ENCODE measurements at places on chromosomes 2 and 18. TPM values are rescaled to one million over a fixed set of nuclear protein-coding genes. Genes with fewer than 3 reads are reported as not detected.

DNA sequence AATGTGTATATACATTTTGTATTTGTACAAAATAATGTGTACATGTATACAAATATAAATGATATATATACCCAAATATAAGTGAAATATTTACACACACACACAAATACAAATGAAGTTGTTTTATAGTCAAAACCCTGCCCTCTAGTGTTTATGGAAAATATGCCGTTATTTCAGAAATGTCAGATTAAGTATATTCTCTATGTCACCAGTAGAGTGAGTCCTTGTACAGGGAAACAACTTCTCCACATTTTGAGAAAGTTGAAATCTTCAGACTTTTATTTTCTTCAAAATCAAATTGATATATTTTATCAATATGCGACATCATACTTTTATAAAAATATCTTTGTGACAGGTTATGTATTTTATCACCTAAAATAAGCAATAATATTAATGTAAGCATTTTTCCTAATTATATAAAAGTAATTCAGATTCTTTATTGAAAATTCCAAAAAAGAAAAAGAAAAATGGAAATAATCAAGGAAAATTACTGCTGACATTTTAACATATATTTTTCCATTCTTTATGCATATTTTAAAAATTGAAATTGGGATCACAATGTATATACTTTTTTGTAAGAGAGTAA lies 22.4 kb downstream of the ARL6IP6 start:
- H3K27ac ChIP-seq = no peak overlapping the region
- no peaks in the 10 kb centered on the region for H3K27me3 ChIP-seq
- H3K4me3 ChIP-seq = no peak overlapping the region
- no peaks in the 10 kb centered on the region for H3K4me1 ChIP-seq

- H3K36me3 ChIP-seq = no peaks in the 10 kb centered on the region
- no peaks in the 10 kb centered on the region for H3K27me3 ChIP-seq
- no peak overlapping the region for H3K4me3 ChIP-seq
- no peak overlapping the region for H3K27ac ChIP-seq
- no peak for DNase-seq
These were observed 244.3 kb downstream of the RNF144A start for GRCh38 chr2:7161501-7161900.

DNA sequence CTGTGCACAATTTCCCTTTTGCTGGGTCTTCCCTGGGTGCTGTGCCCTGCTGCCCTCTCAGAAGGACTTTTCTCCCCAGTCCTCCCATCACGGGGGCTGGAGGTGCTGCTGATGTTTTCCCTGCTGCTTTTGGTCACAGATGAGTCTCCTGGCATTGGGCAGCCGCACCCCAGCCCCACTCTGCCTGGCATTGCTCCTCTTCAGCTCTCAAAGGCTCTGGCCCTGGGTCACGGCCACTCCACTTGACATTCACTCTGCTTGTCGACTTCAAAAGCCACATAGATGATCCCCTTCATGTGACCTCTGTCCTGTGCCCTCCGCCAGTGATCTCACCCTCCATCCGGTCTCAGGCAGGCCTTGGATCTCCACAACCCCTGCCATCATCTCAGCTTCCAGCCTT lies 43.6 kb upstream of the IL1RL1 start:
- H3K27me3 ChIP-seq = no peaks in the 10 kb centered on the region
- no peak overlapping the region for H3K27ac ChIP-seq
- no peaks in the 10 kb centered on the region for H3K36me3 ChIP-seq
- no peak for DNase-seq
- H3K4me3 ChIP-seq = no peak overlapping the region

DNA sequence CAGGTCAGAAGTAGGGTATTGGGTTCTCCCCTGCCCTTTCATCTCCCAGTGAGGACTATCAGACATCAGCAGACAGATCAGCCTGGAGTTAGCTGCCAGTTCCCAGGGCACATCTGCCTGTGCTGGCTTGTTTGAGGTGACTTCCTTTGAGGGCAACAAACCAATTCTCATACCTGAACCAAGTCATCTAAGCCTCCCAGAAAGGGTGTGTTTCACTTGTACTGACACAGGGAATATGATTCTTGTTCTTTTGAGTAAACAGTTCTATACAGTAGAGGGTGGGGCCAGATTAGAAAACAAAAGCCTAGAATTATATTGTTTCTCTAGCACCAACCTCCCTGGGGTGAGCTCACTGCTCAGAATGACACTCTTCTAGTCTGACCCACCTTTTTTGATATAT lies 591.9 kb downstream of the SLC4A3 start:
- H3K27ac ChIP-seq = no peak overlapping the region
- no peak overlapping the region for H3K4me3 ChIP-seq
- H3K4me1 ChIP-seq = no peaks in the 10 kb centered on the region
- H3K36me3 ChIP-seq = no peaks in the 10 kb centered on the region

DNA sequence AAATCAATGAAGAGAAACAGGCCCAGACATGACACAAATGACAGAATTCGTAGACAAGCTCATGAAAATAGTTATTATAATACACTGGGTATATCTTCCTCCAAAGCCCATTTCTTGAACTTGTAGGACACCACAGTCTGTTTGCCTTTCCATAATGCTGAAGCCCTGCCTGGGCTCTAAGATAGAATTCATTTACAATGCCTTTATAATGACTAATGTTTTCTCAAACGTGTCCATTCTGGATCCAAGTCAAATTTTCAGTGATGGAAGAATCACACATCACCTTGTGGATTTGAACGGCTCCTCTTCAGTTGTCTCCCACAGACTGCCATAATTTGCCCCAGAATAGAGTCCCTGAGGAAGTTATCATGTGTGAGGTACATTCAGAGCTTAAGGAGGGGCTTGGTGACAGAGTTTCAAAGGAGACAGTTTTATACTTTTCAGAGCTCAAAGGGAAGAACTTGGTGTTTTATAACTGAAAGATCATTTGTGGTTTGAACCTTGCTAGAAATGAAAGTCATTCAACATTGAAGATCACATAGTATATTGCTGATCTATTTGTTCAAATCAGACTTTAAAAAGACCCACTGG lies 38.2 kb downstream of the CASP8 start:
- H3K4me3 ChIP-seq = no peak overlapping the region
- H3K27ac ChIP-seq = no peak overlapping the region
- no peaks in the 10 kb centered on the region for H3K27me3 ChIP-seq
- H3K4me1 ChIP-seq = no peaks in the 10 kb centered on the region
- DNase-seq = no peak

GRCh38 chr2:172877826-172878225 lies 142.2 kb downstream of the RAPGEF4 start:
- DNase-seq = no peak
- no peak overlapping the region for H3K27ac ChIP-seq
- H3K4me3 ChIP-seq = no peak overlapping the region
- no peaks in the 10 kb centered on the region for H3K4me1 ChIP-seq
- H3K27me3 ChIP-seq = no peaks in the 10 kb centered on the region

- DNase-seq = no peak
- no peaks in the 10 kb centered on the region for H3K27me3 ChIP-seq
- H3K27ac ChIP-seq = no peak overlapping the region
- no peak overlapping the region for H3K4me3 ChIP-seq
- no peaks in the 10 kb centered on the region for H3K36me3 ChIP-seq
These were observed 566.5 kb downstream of the DCDC2C start for GRCh38 chr2:4269885-4270284.

The CROCC2 gene
- not detected for total RNA-seq

The GALNT13 gene
- total RNA-seq = not detected

DNA sequence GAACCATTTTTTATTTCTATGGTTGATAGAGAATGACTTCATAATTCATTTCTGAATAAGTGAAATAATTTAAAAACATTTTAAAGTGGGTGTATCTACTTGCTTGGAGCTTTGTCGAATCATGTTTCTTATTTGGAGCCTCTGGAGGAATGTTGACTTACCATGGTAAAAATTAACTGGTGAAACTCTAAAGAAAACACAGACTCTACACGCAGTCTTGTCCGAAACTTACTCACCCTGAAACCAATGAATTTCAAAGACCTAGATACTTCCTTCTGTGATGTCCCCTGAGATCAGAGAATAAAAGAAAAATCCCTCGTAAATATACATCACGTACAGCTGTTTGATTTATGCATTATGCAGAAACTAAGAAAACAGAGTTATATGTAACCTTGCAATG lies 665.2 kb upstream of the NRXN1 start:
- H3K4me3 ChIP-seq = no peak overlapping the region
- H3K27me3 ChIP-seq = no peaks in the 10 kb centered on the region
- H3K27ac ChIP-seq = no peak overlapping the region

- no peak for DNase-seq
- no peak overlapping the region for H3K4me3 ChIP-seq
- H3K27me3 ChIP-seq = no peaks in the 10 kb centered on the region
- H3K27ac ChIP-seq = no peak overlapping the region
- no peaks in the 10 kb centered on the region for H3K4me1 ChIP-seq
These were observed 148.7 kb downstream of the CTIF start for GRCh38 chr18:48687346-48688042.

- H3K36me3 ChIP-seq = no peaks in the 10 kb centered on the region
- H3K4me1 ChIP-seq = no peaks in the 10 kb centered on the region
- H3K27ac ChIP-seq = no peak overlapping the region
These were observed 119.0 kb upstream of the ARHGAP28 start for GRCh38 chr18:6610466-6610865.
